ENCODE measurements at places on chromosomes 1 and 21.

GRCh38 chr1:167862432-167863076 is 51.4 kb downstream of the ADCY10 start:
- no peak for DNase-seq

- DNase-seq = no peak
Measured at GRCh38 chr21:46557919-46558392, 46.9 kb downstream of the S100B start.

DNA sequence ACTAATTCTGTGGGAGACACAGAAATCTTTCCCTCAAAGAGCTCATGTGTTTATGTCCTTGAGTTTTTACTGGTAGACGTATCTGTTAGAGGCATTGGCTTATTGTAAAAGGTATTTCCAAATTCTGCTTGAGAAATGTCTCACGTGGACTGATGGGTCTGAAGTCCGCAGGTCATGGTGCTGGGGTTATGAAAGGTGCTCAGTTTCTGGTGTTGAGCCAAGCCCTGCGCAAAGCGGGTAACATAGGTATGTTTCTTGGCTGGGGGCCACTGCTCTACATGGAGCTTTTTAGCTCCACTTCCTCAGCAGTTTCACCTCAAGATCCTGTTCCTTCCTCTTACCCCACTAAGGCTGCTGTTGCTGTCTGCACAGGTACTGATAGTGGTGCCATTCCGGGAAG is 10.8 kb downstream of the UTP25 start:
- DNase-seq = no peak

DNA sequence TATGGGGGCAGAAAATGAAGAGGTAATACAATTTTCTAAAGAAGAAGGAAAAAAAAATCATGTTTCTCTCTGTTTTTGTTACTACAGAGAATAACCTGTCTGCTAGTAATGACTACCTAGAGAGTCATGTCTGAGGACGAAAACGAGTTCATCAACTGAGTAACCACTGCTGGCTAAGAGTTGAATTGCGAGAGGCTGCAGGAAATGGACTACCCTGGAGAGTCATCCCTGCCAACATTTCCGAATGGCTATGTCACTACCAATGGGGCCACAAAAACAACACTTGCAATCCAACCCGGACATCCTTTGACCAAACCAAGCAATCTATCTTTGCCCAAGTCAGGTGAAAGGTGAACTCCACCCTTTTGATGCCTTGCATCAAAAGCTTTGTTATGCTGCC is 120.6 kb downstream of the FCRL5 start:
- DNase-seq = no peak

DNA sequence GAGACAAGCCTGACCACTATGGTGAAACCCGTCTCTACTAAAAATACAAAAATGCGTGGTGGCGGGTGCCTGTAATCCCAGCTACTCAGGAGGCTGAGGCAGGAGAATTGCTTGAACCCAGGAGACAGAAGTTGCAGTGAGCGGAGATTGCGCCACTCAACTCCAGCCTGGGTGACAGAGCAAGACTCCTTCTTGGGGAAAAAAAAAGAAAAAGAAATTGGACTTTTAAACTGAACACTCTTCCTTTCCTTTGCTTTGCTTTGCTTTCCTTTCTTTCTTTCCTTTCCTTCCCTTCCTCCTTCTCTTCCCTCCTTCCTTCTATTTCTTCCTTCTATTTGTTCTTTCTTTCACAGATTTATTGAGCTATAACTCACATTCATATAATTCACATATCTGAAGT is 43.3 kb upstream of the PUM1 start:
- no peak for DNase-seq

DNA sequence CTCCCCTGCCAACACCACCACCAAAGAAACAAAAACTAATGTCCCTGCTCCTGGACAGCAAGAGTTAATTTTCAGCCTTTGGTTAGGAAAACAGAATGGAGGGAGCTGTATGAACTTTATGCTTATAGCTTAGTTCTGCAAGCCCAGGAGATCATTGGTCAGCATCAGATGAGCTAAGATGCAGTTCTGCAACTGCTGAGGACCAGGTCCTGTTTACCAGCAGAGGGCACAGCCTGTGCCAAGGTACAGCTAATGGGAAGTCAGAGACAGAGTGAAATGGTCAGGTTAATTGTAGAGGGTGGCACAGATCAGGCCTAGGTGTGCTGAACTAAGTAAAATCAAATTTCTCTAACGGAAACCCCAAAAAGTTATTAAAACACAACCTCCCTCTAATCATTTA is 161.3 kb downstream of the ROR1 start:
- no peak for DNase-seq

GRCh38 chr1:225453797-225454648 is 26.2 kb upstream of the LBR start:
- DNase-seq = no peak

DNA sequence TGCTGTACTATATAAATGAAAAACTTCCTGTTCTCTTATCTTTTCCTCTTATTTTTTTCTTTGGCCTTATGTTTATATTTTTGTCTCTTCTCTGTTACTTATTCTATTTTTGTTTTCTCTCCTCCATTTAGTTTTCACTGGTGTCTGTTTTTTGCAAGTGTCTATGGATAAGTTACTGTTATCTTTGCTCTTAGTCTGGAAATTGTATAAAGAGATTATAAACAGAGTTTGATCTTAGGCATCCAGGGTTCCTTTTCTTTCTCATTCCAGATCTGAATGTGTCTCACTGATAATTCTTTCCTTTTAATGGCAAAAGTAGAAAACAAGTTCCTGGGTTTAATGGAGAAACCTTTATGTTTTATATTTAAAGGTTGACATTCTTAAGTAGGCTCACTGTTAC is 34.5 kb downstream of the MAN1A2 start:
- DNase-seq = no peak

DNA sequence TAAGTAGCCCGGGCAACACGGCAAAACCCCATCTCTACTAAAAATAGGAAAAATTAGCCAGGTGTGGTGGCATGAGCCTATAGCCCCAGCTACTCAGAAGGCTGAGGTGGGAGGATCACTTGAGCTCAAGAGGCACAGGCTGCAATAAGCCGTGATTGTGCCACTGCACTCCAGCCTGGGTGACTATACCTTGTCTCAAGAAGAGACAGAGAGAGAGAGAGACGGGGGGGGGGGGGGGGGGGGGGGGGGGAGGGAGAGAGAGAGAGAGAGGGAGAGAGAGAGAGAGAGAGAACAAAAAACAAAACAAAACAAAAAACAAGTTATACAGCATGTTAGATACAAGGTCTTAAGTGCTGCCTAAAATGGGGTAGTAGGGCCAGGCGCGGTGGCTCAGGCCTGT is 77.8 kb upstream of the ZNF281 start:
- DNase-seq = no peak

DNA sequence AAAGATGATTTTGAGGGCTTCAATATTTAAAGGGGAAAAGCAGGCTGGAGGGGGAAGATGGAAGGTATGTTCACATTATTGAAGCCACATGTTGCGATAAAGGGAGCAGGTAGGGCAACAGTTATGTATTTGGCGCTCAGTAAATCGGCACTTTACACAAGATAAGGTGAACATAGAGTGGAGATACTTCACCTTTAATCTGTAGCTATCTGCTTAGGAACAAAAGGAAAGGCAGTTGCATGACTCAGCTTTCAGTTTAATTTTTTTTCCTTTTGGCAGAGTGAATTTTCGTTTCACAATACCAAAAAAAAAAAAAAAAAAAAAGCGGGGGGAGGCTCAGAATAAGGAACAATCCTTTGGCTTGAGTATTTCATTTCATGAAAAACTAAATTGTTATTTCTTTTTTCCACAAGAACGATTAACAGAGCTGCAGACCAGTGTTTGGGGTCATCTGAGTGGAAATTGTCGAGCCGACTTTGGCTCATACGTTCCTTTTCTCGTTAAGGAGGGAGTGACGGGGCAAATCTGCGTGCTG is 1.1 kb upstream of the COQ8A start:
- DNase-seq = no peak

GRCh38 chr1:152109231-152109997 is 5.8 kb downstream of the TCHH start:
- no peak for DNase-seq

DNA sequence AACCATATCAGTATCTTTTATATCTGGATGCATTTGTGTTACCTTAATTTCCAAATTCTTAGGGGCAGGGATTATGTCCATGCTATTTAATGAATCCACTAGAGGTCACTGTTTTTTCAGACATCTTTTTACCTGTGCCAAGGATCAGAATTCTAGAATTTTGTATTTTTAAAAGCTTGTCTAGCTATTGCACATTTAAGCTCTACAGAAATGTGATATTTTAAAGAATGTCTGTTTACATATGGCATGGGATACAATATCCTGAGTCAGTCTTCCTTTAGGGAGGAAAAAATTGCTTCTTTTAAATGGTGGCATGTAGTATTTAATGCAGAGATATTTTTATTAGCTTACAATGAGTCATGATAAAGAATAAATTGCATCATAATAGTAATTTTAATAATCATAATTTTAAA is 11.3 kb downstream of the RPAP2 start:
- DNase-seq = no peak

DNA sequence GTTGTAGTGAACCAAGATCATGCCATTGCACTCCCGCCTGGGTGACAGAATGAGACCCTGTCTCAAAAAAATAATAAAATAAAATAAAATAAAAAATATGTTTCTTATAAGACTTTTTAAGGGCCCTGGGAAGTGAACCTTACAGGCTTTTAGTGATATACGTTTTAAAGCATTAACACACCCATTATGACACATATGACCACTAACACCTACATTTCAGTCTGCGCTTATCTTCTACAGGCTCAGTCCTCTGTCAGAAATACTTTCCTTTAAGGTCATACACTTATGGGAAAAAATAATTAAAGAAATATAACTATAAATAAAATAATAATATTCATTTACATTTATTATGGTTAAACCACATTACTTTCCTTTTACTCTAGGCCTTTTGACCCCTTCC is 21.9 kb downstream of the ADSS2 start:
- DNase-seq = no peak

DNA sequence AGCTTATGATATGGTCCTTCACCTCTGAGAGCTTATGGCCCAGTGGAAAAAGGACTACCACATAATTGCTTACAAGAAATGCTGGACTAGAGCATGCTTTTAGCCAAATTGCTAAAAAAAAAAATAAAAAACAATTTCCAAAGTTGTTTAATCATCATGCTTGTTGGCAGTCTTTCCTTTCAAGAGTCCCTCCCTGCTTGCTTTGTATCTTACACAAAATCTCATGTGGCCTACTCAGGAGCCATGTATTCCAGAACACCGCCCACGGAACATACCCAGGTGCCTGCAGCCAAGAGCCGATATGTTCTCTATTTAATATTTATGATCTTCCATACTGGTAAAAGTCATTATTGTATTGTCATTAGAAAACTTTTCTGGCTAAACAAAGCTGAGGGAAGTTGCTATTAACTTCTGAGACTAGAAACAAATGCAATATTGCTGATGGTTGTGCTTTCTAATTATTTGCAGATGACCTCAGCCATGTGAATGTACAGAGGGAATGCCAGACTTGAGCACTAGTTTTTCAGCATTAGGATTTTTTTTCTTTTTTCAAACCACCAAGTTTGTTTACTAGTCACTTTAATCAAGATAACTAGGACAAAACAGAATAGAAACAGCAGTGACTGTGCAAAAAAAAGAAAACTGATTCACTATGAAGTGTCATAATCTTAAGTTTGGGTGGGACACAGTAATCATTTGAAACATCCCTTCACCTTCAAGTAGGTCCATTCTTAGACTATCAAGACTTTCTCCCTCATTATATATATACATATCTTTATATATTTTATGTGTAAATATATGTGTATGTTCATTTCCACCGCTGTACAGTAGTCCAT is 129.3 kb upstream of the GORAB start:
- no peak for DNase-seq

DNA sequence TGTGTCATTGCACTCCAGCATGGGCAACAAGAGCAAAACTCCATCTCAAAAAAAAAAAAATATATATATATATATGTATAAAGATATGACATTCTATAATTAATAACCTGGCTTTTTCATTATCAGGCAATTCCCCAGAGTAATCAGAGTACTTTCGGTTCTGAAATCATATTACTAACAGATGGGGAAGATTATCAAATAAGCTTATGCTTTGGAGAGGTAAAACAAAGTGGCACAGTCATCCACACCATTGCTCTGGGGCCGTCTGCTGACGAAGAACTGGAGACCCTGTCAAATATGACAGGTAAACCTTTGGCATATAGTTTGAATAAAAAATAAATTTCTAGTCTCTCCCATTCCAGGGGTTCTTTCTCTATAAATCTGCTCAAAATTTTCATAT is 58.5 kb upstream of the SH3GLB1 start:
- no peak for DNase-seq

- no peak for DNase-seq
Measured at GRCh38 chr1:100349246-100349645, 3.1 kb upstream of the CDC14A start.

DNA sequence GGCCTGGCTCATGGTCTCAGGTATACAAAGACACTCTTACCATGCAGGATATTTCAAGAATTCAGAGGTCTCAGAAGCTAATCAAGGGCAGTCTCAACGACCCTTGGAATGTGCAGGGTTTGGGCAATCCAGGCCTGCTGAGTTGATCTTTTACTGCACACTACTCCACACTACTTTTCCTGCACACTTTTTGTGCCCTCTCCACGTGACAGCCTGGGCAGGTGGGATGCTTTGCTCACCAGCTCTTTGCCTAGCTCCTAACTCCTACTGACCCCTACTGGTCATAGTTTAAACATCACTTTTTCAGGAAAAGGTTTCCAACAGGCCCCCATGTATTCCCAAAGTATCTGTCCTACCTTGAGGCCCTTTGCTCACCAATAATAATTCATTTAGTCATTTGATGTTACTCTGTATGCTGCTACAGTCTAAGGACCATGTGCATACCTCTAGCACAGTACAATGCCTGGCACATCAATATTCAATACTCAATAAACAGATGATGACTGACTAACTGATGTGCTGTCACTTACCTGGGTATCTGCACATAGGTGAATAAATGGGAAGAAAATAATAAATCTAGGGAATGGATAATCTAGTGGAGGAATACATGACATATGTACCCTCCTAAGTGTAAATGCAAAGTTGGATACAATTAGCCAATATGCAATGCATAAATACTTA is 9.6 kb downstream of the DUSP23 start:
- no peak for DNase-seq

DNA sequence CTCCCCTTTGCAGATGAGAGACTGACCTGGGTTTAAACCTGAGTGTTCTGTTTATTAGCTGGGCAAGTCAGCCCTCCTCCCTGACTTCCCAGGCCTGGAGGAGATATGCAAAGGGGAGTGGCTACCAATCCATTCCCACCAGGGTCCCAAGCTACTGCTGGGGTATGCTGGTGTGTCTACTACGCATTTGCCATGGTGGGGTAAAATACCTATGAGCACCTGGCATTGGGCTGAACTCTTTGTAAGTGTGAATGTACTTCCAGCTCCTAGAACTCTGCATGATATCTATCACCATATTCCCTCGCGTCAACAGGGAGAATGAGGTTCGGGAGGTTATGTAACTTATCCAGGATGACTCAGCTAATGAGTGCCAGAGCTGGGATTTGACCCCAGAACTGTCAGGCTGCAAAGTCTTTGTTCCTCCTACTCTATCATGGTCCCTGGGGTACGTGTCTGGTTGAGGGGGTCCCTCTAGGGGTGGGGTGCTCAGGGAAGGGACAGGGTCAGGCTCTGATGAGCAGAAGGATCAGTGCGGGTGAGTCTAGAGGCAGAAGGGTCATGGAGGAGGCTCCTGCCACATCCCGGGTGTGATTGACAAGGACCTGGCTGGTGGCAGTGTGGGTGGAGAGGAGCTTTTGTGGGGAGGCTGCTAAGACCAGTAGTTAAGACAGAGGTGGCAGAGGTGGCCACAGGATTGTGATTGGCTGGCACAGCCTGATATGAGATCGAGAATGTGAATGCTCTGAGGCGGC is 16.7 kb downstream of the AMPD2 start:
- no peak for DNase-seq
